ENCODE measurements at places on chromosomes 3 and 15.

GRCh38 chr3:31880020-31880419 lies 101.0 kb downstream of the OSBPL10 start:
- DNase-seq: no peak

- no peak for DNase-seq
Measured at GRCh38 chr3:149542375-149543312, 68.1 kb downstream of the TM4SF4 start.

GRCh38 chr3:62051506-62051905 lies 321.8 kb downstream of the FEZF2 start:
- DNase-seq: peak; percentile 16

DNA sequence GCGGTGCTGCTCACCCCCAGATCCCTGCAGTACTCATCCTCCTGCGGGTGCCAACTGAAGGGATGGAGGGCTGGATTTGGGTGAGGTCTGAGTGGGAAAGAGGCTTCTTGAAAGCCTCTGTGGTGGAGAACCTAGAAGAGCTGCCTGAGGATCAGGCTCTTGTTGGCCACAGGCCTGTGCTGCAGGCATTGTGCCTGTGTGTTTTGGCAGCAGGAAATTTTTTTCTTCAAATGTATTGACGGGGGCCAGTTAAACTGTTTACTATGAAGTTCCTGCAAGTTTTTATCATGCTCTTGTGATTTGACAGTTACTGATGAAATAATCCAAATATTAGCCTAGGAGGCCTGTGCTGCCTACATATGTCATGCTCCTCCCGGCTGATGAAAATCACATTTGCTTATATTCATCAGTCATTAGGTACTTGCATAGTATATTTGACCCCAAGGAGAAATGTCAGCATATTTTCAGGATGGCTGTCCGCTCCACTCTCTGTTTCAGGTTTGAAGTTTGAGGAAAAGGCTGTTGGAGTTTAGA lies 103.1 kb downstream of the THSD4 start:
- no peak for DNase-seq

DNA sequence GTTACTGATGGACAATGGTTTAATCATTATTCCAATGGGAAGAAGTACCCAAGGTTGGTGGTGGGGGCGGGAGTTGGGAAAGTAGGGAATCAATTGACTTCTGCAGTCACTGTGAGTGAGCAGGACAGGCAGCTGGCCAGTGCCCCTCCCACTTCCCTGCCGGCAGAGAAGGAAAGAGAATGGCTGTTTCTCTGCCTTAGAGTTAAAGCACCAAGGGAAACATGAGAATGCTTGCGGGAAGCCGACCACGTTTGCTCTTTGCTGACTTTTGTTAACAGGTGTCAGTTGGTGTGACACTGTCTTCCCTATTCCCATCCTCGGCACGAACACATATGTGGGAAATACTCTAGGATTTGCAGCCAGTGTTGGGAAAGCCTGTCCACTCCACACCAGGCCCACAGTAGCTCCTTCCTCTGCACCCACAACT lies 33.5 kb upstream of the MFSD1 start:
- DNase-seq: no peak

- DNase-seq: no peak
Measured at GRCh38 chr3:29936054-29936453, 655.2 kb downstream of the RBMS3 start.

- DNase-seq: peak; percentile 58
Measured at GRCh38 chr15:44536302-44536961, 515 bp upstream of the EIF3J start.

- no peak for DNase-seq
Measured at GRCh38 chr15:89198934-89199333, 22.4 kb downstream of the RLBP1 start.

DNA sequence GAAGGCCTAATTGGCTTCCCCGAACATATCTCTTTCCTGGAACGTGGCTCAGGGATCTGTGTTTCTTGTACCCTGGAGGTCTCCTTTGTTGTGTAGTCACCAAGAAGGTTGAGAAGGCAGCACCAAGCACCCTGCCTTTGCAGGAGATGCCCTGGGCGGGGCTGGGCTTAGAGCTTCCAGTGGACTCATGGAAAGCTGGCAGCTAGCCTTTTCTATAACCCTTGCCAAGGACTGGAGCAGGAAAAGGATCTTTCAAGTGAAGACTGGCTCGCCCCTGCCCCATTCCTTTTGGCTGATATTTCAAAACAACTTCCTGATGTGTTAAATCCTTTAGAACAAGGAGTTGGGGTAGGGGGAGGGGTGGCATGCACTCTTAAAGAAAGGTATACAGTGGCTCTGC lies 58.9 kb upstream of the EPHA6 start:
- DNase-seq: no peak

DNA sequence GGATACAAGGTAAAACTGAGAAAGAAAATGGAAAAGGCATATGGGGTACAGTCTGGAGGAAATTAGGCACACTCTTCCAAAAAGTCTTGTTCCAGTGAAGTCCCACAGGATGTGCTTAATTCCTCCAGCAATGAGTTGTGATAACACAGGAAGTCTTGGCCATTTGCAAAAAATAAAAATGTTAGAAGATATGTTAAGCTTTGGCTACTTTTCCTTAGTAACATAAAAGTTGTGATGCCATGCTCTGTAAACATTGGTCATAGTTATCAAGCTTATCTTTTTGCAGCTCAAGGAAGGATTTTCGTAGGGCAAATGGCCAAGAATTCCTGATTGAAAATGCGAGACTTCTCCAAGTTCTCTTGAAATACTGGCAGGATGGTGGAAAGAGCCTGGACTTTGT lies 26.4 kb downstream of the LNP1 start:
- no peak for DNase-seq

DNA sequence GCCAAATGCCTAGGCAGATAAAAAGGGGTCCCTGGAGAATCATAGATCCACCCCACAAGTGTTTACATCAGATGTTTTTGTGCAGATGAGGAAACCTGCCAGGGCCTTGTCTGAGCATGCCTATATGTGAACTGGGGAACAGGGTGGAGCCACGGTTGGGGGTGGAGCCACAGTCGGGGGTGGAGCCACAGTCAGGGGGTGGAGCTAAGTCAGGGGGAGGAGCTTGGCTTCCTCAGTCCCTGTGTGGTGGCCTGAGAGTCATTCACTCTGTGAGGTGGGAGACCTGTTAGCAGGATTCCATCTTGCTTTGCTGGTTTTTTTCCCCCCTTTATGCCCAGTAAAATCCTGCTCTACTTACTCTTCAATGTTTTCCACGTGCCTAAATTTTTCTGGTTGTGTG lies 57.8 kb upstream of the TGFBR2 start:
- DNase-seq: peak; percentile 62

- DNase-seq: no peak
Measured at GRCh38 chr3:155179437-155179827, 99.3 kb downstream of the MME start.

DNA sequence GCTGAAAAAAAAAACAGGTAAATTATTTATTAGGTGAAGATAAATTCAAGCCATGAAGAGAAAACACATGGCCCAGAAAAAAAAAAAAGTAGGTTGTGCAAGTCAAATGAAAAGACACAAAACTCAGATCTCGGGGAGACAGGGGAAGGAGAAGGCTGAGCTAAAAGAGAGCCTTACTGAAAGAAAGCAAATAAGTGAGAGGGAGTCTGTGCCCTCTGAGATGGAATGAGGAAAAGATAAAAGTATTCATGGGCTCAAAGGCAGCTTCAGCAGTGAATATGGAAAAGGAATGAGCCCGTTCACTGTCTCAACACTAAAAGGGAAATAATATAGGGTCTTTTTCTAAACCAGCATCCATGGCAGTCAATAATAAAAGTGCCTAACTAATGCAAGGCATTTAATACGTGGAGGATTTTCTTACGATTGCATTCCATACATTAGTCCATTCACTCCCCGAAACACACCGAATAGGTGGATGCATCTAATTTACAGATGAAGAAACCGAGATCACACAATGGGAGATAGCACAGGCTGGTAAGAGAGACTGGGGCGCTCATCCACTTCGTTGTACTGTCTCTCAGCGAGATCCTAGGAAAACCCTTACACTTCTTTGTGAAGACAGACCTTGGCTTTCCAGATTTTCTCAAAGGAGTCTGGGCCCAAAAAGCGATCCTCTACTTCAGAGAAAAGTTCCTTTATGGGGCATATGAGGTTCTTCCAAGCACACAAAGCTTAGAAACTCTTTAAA lies 1.1 kb downstream of the TFDP2 start:
- DNase-seq: no peak

DNA sequence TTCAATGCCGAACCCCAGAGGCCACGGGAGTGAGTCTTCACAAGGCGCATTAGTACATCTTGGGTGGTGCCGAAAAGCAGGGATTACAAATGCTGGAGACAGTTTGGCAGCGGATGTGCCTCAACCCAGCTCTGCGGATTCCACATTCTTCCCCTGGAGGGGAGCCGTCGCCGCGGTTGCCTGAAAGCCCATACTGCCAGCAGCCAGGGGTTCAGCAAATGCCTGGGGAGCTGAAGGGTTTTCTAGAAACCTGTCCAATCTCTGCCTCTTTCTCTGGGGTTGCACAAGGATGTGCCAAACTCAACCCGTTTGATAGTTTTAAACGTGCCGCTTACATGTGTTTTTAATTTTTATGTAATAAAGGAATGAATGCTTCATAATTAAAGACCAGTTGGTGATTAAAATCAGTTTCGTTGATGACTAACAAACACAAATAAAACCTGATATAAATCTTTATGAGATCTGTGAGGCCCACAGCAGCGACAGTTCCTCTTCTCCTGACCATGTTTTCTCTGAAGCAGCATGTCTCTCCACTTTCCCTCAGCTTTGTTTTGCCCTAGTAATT lies 74.6 kb upstream of the LEKR1 start:
- peak; percentile 13 for DNase-seq

GRCh38 chr3:851098-851790 lies 241.6 kb upstream of the CNTN6 start:
- DNase-seq: no peak

GRCh38 chr3:184690192-184690883 lies 21.5 kb downstream of the MAGEF1 start:
- DNase-seq: no peak

GRCh38 chr15:25543196-25543595 lies 104.4 kb upstream of the UBE3A start:
- no peak for DNase-seq

- DNase-seq: peak; percentile 56
Measured at GRCh38 chr3:57952208-57952631, 56.0 kb upstream of the FLNB start.

DNA sequence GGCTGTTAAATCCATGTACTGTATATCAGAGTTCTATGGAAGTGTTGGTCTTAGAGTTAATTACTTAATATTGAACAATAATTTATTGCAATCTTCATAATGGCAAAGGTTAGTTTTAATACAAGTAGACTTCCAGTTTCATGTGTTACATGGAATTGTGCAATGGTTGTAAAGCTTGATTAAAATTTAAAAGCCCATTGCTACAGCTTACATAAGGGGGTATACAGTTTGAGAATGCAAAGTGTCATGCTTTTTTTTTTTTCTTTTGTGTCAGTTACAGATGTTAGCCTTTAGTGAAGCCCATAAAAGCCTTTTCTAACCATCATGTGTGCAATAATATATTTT lies 22.0 kb downstream of the CNOT10 start:
- no peak for DNase-seq

GRCh38 chr15:71278989-71279756 lies 163.9 kb downstream of the THSD4 start:
- peak; percentile 58 for DNase-seq

DNA sequence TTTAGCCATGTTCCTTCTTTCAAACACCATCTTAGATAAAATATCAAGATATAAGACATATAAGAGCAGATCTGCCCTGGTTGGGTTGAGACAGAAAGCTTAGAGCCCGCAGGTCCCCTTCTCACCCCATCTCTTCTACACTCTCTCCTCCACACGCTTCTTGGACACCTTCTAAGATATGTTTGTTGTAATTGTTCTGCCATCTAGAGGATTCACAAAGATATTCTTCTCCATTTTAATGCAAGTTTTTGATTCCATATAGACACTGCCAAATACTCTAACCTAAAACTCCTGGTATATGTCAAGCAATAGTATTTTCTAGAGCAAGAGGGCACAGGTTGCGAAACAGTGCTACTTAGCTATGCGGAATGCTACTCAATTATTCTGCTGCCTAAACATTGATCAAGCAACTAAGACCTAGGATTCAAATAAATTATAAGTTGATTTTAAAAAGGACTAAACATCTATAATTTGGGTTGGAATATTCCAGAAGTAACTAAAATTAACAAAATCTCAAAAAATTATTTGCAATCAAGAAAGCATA lies 6.8 kb downstream of the CHRM5 start:
- no peak for DNase-seq

GRCh38 chr3:32699429-32699828 lies 14.4 kb downstream of the CNOT10 start:
- DNase-seq: no peak

- peak; percentile 28 for DNase-seq
Measured at GRCh38 chr15:55289011-55289745, 435 bp downstream of the RAB27A start.

DNA sequence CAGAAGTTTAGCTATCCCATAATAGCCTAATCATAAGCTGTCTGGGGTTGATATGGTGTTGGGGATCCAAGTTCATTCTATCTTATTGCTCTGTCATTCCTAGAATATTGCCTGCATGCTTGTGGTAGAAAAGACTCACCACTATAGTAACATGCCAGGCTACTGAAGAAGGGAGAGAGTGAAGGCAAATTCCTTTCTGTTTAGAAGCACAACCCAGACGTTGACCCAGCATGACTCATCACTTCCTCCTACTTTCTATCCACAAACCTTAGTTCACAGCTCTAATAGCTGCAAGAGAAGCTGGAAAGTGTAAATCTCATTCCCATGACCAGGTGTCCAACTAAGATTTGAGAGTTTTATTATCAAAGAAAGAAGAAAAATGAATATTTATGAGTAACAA lies 57.8 kb upstream of the NMD3 start:
- DNase-seq: no peak

DNA sequence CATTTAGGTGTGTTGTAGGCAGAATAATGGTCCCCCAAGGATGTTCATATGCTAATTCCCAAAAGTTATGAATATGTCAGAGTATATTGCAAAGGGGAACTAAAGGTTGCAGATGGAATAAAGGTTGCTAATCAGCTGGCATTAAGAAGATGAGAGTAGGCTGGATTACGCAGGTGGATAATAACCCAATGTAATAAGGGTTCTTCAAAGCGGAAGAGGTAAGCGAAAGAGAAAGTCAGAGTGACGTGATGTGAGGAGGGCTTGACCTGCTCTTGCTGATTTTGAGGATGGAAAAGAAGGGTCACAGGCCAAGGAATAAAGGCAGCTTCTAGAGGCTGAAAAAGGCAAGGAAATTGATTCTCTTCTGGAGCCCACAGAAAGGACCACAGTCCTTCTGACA lies 104.0 kb downstream of the STRIT1 start:
- DNase-seq: no peak

- DNase-seq: no peak
Measured at GRCh38 chr3:193165431-193166120, 75.4 kb upstream of the PLAAT1 start.

DNA sequence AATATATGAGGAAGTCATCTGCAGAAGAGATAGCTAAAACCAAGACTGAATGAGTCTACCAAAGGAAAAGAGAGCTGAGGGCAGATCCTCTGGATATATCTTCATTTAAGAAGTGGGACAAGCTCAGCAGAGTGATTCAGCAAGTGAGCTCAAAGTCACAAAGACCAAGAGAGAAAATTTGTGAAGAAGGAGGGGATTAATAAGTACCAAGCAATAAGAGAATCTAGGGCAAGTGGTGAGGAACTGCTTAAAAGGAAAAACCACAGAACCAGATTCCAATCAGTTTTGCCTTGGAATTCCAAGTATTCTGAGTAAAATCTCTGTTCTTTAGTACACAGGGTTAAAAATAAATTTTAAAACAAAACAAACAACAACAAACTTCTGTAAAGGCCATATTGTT lies 3.6 kb downstream of the EHHADH start:
- DNase-seq: no peak
